Stimulated activated CD4-positive, alpha-beta T cell treated with anti-CD3 and anti-CD28 coated beads, Interleukin-1b, Interleukin-23, amount 100 ng/mL, for 1 hour (primary cell): ENCODE measurements at places on chromosomes 3 and 15.

DNA sequence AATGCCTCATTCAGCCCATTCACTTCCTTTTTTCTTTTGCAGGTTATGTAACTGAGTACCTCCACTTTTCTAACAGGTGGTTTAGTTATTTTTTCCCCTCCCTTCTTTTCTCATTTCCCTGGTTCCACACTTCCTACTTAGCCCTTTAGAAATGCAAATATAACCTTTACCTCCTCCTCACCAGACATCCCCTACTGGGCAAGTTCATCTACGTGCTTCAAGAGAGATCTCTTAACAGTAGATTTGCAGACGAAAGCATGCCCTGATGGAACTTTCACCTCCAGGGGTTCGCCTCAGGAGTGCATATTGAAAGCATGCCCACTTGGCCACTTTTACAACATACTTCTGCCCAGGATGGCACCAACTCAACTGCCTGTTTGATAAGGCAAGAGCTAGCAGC lies 314.1 kb upstream of the LRRC3B start:
- no peak for DNase-seq

GRCh38 chr15:56608993-56609392 lies 124.3 kb downstream of the ZNF280D start:
- no peak for DNase-seq

DNA sequence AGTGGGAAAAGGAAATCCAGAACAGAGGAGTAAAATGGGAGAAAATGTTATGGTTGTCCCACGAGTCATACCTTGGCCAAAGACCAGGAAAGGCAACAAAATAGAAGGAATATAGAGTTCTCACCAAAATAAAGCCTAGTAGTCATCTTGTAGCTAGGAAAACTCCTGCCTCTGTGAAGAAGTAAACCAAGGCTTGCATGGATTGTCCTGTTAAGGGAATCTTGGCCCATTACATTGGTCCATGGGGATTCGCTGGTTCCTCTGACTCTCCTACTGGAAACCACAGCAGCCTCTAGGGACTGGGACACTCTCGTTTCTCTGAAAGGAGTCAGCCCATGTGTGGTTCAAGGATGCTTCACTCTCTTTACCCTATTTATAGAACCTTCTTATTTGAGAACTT lies 62.9 kb upstream of the FNDC3B start:
- DNase-seq, result no peak

- DNase-seq, result no peak
Measured at GRCh38 chr3:126939733-126940132, 43.2 kb upstream of the PLXNA1 start.

- no peak for DNase-seq
Measured at GRCh38 chr15:35244227-35244626, 159.1 kb upstream of the NANOGP8 start.

- DNase-seq, result no peak
Measured at GRCh38 chr3:150775001-150775599, 12.1 kb upstream of the SIAH2 start.

DNA sequence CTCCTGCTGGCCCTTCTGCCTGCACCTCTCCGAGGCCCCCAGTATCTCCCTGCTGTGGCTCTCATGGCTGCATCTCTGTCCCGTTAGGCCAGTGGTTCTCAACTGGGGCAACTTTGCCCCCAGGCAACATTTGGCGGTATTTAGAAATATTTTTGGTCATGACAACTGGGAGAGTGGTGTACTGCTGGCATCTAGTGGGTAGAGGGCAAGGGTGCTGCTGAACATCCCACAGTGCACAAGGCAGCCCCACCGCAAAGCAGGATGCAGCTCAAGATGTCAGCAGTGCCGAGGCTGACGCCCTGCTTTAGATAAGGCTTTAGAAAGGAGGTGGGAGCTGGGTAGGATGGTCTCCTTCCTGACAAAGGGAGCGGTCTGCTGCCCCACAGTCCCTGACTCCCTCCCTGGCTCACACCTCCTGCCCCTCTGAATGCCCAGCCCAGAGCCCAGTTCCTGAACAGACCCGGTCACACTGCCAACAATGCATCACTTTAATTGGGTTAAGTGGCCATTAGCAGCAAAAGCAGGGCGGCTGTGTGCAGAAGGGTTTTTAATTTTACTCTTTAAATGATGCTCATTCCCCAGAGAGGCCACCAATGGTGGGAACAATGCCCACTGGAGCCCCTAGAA lies 68.8 kb upstream of the TMEM115 start:
- DNase-seq, result no peak

DNA sequence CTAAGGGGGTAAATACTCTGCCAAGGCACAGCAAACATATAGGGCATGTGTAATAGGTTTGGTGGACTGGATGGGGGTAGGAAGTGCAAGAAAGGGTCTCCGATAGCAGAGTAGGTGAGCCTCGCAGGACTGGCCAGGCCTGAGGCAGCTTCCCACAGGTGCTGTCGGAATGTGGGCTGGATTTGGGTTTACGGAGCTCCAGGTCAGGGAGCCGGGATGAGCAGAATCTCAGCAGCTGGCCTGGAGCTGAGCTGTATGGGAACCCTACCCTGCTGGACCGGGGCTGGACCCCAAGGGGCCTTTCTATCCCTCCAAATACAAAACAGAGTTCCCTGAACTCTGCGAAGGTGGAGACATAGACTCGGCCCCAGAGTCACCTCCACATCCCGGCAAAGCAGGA lies 15.0 kb downstream of the KLF15 start:
- no peak for DNase-seq

- no peak for DNase-seq
Measured at GRCh38 chr3:42526616-42527367, 24.3 kb downstream of the VIPR1 start.

DNA sequence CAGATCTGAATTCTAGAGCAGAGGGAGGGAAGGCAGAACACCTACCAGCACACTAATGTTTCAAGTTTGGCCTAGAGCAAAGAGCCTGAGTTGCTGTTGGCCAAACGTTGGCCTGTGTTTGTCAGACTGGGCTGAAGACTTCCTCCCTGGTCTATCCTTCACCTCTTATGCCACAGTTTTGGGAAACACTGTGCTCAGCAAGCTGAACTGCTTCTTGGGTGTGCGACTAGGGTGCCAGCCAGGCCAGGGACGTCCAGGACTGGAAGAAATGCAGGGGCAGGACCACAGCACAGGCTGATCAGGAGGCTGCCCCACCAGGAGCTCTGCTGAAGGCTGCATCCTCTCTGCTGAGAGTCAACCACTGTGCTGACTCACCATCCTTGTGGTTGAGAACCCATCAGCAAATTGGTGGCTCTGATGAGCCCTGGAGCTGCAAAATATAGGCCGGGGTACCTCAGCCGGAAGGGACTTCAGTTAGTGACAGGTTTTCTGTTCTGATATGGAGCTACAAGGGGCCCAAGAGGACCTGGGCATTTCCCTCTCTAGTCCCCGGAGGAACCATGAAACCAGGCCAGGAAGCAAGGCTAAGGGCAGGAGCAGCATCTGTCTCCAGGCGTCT lies 131.6 kb upstream of the RASGRP1 start:
- no peak for DNase-seq

- DNase-seq, result no peak
Measured at GRCh38 chr3:25580534-25580933, 84.2 kb downstream of the TOP2B start.

GRCh38 chr3:72633534-72633933 lies 214.7 kb downstream of the SHQ1 start:
- DNase-seq, result no peak

- no peak for DNase-seq
Measured at GRCh38 chr3:99505200-99505599, 133.2 kb upstream of the COL8A1 start.

GRCh38 chr3:143978263-143978631 lies 6.6 kb downstream of the DIPK2A start:
- DNase-seq, result no peak

GRCh38 chr3:143001034-143001368 lies 369 bp upstream of the U2SURP start:
- DNase-seq, result no peak

DNA sequence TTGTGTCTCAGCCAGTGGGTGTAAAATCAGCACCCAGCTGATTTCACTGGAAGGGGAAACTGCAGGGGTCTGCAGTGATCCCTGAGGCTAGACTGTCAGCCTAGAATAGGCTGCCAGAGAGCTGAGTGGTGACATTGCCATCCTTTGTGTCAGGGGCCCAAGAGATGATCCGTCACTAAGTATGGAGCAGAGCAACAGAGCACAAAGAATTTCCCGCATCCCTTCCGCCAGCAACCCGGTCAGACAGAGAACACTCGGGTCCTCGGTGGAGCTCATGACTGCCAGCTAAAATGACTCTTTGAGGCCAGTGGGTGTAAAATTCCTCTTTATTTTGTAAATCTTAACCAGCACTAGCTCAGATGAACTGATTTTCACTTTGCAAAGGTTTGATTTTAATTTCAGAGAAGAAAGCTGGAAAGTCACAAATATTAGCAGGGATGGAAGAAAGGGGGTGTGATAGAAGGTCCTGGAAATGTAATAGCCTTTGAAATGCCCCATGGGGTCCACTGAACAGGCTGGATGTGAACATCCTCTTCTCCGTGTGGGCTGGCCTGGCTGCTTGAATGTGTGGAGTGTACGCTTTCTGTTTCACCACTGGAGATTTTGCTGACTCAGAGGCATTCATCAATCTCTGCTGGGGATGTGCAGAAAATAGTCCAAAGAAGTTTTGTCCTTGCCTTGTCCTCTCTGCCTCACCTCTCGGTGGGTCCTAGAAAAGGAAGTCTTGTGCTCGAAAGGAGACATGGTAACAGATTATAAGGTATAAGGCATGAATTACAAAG lies 138.8 kb downstream of the SV2B start:
- no peak for DNase-seq

- DNase-seq, result no peak
Measured at GRCh38 chr3:102098130-102098885, 249.0 kb downstream of the NFKBIZ start.

DNA sequence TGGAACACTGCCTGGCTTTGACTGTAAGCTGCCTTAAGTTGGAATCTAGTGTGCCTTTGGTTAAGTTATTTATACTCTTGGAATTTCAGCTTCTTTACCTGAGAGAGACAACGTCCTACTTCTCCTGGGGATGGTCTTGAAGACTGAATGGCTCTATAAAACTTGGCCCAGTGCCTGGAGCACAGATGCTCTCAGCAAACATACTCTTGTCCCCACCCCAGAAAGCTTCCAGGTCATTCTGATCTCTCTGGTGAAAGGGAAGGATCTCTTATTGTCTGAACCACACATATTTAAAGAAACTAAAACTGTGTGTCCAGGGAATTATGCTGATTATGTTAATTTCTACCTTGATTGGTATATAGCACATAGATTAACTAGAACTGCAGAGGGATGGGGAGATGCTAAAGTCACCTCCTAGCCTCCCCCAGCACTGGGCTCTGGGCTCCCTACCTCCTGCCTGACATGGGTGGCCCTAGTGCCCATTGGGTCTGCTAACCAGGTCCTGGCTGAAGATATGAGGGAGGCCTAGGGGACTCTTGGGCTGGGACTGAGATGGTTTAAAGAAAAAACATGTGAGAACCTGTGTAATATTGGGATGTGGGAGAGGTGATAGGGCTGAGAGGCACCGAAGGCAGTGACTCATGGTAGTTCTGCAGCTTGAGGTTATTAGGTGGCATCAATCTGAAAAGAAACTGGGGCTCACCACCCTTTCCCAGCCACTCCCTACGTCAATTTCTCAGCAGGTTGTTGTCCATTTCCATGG lies 171.0 kb downstream of the RPLP1 start:
- no peak for DNase-seq

DNA sequence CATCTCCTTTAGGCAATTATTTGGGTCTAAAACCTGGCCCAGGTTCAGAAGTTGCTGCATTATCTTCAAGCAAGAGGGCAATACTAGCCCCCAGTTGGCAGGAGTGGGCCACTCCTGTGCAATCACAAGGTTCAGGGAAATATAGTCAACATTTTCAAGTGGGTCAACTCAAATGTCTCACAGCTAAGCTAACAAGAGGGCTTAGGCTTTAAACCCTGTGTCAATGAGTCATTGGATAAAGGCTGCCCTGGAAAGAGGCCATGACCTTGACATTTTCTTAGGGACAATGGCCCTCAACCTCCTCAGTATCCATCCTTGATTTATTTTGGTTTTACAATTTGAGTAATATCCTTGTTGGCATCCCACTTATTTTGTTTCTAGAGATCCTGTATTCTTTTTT lies 73.5 kb upstream of the DCP1A start:
- DNase-seq, result no peak

DNA sequence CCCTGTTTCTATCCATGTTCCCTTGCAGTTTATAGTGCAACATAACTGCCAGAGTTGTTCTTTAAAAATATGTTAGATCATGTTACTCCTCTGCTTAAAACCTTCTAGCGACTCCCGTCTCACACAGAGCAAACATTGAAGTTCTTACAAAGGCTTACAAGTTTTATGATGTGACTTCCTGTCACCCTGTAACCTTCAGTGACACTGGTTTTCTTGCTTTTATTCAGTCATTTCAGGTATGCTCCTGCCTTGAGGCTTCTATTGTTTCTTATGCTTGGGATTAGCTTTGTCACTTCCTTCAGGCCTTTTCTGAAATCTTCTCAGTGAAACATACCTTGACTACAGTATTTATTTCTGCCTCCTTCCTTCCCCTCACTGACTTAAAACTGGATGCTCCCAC lies 252.1 kb downstream of the DOCK3 start:
- no peak for DNase-seq

GRCh38 chr3:98735761-98736269 lies 27.3 kb upstream of the ST3GAL6 start:
- DNase-seq, result no peak

DNA sequence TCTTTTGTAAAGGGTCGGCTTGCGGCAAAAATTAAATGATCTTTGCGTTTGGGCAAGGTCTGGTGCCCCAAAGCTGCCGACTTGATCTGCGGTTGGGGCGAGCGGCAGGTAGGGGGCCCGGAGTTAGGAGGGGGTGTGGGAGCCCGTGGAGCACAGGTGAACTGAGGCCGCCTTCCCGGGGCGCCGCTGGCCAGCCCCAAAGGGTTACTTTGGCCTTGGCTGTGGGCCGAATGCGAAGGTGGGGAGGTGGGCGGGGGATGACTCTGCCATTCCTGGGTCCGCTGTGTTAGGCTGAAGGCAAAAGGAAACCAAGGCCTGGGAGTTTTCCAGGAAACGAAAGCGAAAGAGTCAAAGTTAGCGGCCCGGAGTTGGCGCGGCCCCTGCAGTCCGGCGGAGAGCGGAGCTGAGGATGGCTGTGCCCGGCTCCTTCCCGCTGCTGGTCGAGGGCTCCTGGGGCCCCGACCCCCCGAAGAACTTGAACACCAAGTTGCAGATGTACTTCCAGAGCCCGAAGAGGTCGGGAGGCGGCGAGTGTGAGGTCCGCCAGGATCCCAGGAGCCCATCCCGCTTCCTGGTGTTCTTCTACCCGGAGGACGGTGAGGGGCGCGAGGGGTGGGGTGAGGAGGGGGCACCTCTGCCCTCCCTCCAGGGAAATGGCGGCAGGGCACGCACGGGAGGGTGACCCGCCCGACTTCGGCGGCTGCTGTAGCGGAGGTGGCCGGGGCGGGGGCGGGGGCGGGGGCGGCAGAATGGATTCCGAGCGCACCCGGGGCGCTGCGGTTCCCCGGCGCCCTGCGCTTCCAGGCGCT lies at the start of gene PARP14:
Gene PARP14 (plus strand): TSS at position 365 of the 809 bp plus-strand sequence. CDS start 45 bp downstream, at position 410.
- DNase-seq, result peak; percentile 43

- DNase-seq, result no peak
Measured at GRCh38 chr15:37368961-37369360, 268.6 kb upstream of the MEIS2 start.

- DNase-seq, result no peak
Measured at GRCh38 chr3:193553586-193553985, 1.1 kb downstream of the ATP13A4 start.
